ENCODE measurements at places on chromosomes 4 and X. TPM values are rescaled to one million over a fixed set of nuclear protein-coding genes. Genes with fewer than 3 reads are reported as not detected.

GAGE13 gene
- not detected for polyA plus RNA-seq

APELA gene
- 1.2 TPM for polyA plus RNA-seq

ZNF185 gene
- 12.0 TPM for polyA plus RNA-seq

MAGEA3 gene
- not detected for polyA plus RNA-seq

TMPRSS11D gene
- polyA plus RNA-seq: not detected

GUCY1A1 gene
- polyA plus RNA-seq: 6.9 TPM

ADH1A gene
- polyA plus RNA-seq: not detected

All from kidney (tissue), 22 donors.